Omental fat pad (tissue), 4 donors: ENCODE measurements at places on chromosomes 16 and 17. TPM values are rescaled to one million over a fixed set of nuclear protein-coding genes. Genes with fewer than 3 reads are reported as not detected.

- DNase-seq: no peak
Measured at GRCh38 chr16:83943516-83944050, 9.5 kb upstream of the OSGIN1 start.

HSPB9 gene
- total RNA-seq: 0.25 TPM

GRCh38 chr17:45298546-45299285 lies 18.1 kb downstream of the MAP3K14 start:
- DNase-seq: no peak

GRCh38 chr17:80447790-80448189 lies 28.6 kb downstream of the NPTX1 start:
- no peak for DNase-seq

DNA sequence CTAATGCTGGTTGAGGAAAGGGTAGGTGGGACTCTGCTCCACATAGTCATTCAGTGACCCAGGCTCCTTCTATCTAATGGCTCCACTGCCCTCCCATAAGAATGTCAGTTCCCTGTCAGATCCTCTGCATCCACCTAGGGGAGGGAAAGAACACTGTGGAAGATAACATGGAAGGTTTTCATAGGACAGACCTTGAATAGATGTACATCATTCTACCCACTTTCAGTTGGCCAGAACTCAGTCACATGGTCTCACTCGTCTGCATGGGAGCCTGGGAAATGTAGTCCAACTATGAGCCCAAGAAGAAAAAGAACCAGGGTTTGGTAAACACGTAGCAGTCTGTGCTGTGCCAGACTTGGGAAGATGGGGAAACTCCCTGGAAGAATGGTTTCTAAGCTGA lies 27.1 kb upstream of the SCNN1B start:
- DNase-seq: no peak

MYH2 gene
- total RNA-seq: not detected

DNA sequence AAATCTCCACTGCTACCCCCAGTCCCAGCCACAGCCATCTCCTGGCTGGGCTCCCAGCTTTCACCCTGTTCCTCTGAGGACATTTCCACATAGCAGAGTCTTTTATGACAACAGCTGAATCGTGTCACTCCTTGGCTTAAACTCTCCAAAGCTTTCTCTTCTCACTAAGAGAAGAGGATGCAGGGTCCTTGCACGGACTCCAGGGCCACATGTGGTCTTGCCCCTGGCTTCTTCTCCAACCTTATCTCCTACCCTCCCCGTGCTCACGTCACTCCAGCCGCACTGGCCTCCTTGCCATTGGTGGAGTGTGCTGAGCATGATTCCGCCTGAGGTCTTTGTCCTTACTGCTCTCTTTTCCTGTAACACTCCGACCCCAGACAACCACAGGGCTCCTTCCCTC lies 39.9 kb upstream of the CCDC182 start:
- no peak for DNase-seq

- no peak for DNase-seq
Measured at GRCh38 chr16:51559901-51560300, 408.8 kb upstream of the SALL1 start.

HOXB7 gene
- total RNA-seq: 5.3 TPM

- no peak for DNase-seq
Measured at GRCh38 chr16:75264999-75265910, 13.8 kb upstream of the BCAR1 start.
